ENCODE measurements at places on chromosomes 5 and 9. TPM values are rescaled to one million over a fixed set of nuclear protein-coding genes. Genes with fewer than 3 reads are reported as not detected.

C1QTNF3 gene
- total RNA-seq, result not detected

PCDHGA8 gene
- total RNA-seq, result 0.15 TPM

GFI1B gene
- total RNA-seq, result not detected

DMRT3 gene
- total RNA-seq, result not detected

CXCL14 gene
- total RNA-seq, result not detected

GHR gene
- total RNA-seq, result 1.5 TPM

FOXE1 gene
- total RNA-seq, result not detected

EPB41L4B gene
- 0.39 TPM for total RNA-seq

PCDHA8 gene
- total RNA-seq, result not detected

KIF24 gene
- total RNA-seq, result 3.1 TPM

PCDHGB4 gene
- total RNA-seq, result 4.2 TPM

MARCHF11 gene
- not detected for total RNA-seq

CATSPER3 gene
- total RNA-seq, result not detected

OR13C2 gene
- total RNA-seq, result not detected

DRD1 gene
- not detected for total RNA-seq

HACD4 gene
- 6.1 TPM for total RNA-seq

INSL6 gene
- total RNA-seq, result not detected

LRRC70 gene
- 19.9 TPM for total RNA-seq

All from mammary microvascular endothelial cell (primary cell).